Fibroblast of lung (primary cell): ENCODE measurements at places on chromosomes 12 and 14. TPM values are rescaled to one million over a fixed set of nuclear protein-coding genes. Genes with fewer than 3 reads are reported as not detected.

DNA sequence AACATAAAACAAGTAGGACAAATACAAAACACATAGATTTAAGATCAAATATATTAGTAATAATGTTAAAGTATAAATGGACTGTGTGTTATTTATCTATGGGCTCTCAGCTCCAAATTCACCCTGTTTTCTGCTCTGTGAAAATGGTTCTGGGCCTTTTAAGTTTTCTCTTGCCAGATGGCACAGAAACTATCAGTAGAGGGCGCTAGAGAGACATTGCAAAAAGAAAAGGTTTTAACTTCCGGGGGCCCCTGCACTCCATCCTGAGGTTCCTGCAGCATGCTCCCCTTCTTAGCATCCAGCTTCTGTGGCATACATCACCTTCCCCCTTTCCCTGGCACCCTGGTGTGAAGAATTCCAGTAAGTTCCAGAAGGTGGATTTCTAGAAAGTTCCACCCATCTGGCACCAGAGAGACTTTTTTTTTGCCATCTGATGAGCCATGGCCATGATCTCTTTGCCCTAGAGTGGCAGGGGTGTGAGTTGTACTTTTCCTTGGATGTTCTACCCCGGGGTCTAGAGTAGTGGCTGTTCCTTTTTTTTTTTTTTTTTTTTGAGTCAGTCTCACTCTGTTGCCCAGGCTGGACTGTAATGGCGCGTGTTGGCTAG is 29.3 kb downstream of the ZCRB1 start:
- H3K27ac ChIP-seq, result no peak overlapping the region
- H3K27me3 ChIP-seq, result no peaks in the 10 kb centered on the region
- no peak overlapping the region for H3K4me3 ChIP-seq
- H3K36me3 ChIP-seq, result no peaks in the 10 kb centered on the region
- H3K4me1 ChIP-seq, result no peaks in the 10 kb centered on the region

ESRRB gene
- total RNA-seq, result not detected in 2 replicates

DNA sequence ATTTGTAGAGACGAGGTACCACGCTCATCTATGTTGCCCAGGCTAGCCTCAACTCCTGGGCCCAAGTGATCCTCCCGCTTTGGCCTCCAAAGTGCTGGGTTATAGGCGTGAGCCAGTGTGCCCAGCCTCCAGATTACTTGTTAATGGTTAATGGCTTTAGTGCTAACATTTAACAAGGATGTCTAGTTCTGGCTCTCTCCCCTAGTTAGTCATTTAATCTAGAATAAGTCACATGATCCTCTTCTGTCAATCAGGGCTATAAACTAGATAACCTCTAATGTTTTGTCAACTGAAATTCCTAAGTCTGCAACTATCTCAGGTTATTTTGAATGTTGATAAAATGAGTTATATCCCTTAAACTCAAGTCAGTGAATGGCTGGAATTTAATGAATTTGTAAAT is 15.7 kb downstream of the ACTR6 start:
- DNase-seq, result no peak
- peaks cover 2% of the 10 kb centered on the region for H3K36me3 ChIP-seq
- H3K27ac ChIP-seq, result no peak overlapping the region
- no peak overlapping the region for H3K4me3 ChIP-seq
- H3K27me3 ChIP-seq, result no peaks in the 10 kb centered on the region

HSPB8 gene
- 21.3 and 23.8 TPM in 2 replicates for total RNA-seq

DNA sequence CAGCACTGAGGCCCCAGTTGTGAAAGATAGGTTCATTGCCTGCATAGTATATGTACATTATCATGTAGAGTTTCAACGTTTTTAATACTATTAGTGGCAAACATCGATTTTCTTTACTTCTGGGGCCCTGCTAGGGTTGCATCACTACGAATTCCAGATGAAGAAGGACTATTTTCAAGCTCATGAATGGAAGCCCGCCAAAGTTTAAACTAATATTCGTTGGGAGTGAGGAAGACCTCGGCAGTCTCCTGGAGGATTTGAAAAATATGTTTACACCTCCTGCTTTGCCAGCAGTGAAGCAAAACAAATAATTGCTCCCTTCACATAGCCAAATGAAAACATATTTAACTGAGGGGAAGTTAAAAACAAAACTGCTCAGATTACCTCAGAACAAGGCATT is 672.9 kb upstream of the NOVA1 start:
- H3K4me1 ChIP-seq, result no peaks in the 10 kb centered on the region
- DNase-seq, result no peak
- H3K36me3 ChIP-seq, result no peaks in the 10 kb centered on the region
- no peak overlapping the region for H3K4me3 ChIP-seq
- no peaks in the 10 kb centered on the region for H3K27me3 ChIP-seq
- H3K27ac ChIP-seq, result no peak overlapping the region

KRT73 gene
- total RNA-seq, result not detected in 2 replicates

MTERF2 gene
- total RNA-seq, result 6.2 and 7.3 TPM in 2 replicates

AMIGO2 gene
- 2.3 and 6.9 TPM in 2 replicates for total RNA-seq

ITPR2 gene
- total RNA-seq, result 13.6 and 24.6 TPM in 2 replicates

JPH4 gene
- not detected in 2 replicates for total RNA-seq

GRCh38 chr12:92702754-92703679 is at the start of gene PLEKHG7:
TSS of gene PLEKHG7 (plus strand) at chr12:92702989. CDS start at chr12:92706632, 3,643 bp downstream.
- no peak within 1 kb of the TSS for H3K4me3 ChIP-seq
- no peaks in the 10 kb centered on the region for H3K4me1 ChIP-seq
- no peak within 1 kb of the TSS for H3K27ac ChIP-seq
- H3K36me3 ChIP-seq, result no peaks in the 10 kb centered on the region
- no peak for DNase-seq
